ENCODE measurements at places on chromosomes 7 and 10.
A peak's percentile ranks its signal among the peaks of the same experiment; 100 is the strongest.

GRCh38 chr7:129122751-129123509 is 21.6 kb upstream of the TSPAN33 start:
- peak; percentile 32 for DNase-seq

DNA sequence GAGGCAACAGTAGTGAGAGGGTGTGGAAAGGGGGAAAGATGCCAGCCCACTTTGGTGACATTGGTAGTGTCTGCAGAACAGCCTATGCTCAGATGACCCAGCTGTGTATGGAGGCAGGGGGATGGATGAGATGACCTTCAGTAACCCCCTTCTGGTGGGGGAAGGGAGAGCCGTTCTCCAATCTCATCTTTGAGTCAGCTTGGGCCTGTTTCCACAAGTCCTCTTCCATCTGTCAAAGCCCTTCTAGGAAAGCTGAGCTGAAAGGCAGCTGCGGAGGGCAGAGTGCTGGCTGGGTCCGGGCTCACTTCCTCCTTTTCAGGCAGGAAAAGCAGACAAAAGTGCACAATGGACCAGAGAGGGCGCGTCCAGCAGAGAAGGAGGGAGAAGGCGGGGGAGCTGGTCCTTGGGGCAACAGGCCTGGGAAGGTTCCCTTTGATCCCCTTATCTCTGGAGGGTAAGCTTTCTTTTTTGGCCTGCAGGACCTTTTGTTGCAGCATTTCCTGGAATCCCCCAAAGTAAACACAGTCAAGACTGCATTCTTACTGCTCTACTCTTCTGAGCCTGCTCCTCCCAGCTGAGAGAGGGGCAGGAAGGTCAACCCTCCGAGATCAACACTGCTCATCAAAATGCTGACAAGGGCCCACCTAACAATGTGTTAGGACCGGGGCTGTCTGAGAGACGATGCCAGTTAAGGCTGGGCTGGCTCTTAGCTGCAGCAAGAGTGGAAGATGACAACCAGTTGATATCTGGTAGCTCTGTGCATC is 1.2 kb upstream of the LRMDA start:
- DNase-seq = no peak

DNA sequence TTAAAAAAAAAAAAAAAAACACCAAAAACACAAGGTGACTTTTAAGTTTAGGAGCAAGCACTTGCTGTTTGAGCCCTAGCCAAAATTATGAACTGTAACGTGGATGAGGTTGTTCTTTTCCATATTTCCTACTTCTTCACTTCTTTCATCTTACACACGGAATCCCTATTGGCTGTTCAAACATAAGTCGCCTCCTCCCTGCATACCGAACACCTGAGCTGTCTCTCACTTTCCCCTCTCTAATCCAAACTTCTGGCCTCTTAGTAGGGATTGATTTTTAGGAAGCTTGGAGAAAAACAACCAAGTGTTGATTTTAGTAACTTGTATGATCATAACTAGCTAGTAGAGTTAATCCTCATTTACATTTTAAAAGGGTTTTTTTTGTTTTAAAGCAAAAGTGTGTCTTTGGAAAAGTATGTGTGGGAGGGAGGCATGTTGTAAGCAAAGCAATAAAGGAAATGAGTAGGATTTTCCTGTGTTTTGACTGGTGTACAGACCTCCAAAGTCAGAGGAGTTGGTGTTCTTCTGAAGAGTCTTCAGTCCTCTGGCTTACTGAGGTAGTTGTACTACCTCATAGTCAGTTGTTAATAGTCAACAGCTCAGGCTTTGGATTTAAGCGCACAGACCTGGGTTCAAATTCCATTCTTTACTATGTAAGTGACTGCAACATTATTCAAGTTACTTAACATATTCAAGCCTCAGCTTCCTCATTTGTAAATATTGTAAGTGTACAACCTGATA is 39.3 kb downstream of the RABGEF1 start:
- no peak for DNase-seq

- no peak for DNase-seq
These were observed 105.8 kb downstream of the THSD7A start for GRCh38 chr7:11726001-11726793.

DNA sequence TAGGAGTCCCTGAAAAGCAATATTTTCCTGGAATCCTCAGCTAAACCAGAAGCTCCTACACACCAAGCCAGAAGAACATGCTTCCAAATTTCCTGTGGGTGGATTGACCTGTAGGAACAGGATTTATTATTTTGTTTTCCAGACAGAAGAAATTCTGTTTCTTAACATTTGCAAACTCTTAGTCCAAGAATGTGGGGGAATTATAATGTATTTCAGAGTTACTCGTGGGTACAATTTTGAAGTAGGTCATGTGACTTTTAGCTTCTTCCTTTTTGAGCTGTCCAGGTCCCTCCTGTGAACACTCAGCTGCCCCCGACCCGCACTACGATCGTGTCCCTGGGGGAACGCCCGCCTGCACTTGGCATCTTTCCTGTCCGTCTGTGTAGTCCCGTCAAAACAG is 27.7 kb upstream of the VIPR2 start:
- DNase-seq = no peak

- DNase-seq = no peak
These were observed 28.1 kb upstream of the MYL10 start for GRCh38 chr7:101657171-101657570.

GRCh38 chr10:132702601-132703418 is 83.1 kb downstream of the NKX6-2 start:
- DNase-seq = no peak

- DNase-seq = no peak
These were observed 148.4 kb downstream of the TPST1 start for GRCh38 chr7:66353547-66353946.

DNA sequence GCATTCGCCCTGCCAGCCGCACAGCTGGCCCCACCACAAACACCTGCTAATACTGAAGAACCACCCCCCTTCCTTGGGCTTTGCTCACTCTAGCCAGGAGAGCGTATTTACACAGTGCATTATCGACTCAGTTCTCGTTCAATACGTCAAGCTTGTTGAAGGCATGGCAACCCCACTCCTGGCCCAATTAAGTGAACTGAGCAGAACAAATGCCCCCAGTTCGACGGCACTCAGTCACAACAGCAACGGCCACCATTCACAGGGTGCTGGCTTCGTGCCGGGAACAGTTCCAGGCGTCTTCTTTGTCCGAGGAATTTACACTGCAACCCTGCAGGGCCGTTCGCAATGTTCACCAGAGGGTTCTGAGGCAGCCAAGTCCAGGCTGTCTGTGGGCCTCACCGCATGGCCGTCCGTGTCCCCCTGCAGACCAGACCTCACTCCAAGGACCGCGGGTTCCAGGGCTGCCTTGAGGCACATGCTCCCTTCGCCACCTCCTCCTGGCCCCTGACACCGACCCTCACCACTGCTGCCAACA is 175.3 kb downstream of the DIP2C start:
- DNase-seq = no peak

DNA sequence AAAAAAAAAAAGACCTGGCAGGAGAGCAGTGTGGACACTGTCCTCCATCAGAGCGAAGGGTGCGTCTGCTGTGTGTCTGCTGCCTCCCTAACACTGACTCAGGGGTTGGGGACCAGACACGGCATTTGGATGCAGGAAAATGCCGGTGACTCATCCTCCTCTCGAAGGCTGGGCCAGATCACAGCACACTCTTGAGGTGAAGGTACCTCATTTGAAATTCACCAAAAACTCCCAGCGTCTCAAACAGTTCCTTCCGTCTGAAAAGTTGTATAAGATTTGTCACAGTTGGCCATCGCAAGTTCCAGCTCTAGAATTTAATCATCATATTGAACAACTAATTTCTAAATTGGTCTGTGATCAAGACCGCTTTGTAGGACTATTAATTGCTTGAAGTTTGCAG is 118.1 kb upstream of the LYZL2 start:
- DNase-seq = no peak

DNA sequence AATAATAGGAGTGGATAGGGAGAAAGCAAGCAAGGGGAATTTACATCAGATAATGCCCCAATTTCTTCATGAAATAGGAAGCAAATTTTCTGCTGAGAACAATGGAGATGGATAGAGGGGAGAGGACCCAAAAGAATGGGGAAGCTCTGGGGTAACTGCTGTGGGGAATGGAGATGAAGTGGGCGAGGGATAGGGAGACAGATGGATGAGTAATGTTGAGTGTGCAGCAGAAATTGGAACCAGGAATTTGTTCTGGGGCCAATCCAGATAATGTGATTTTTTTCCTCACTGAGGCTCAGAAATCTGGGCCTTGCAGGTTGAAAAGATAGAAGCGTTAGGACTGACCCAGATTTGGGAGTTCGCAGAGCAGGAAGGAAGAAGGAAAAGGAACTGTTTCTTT is 24.5 kb upstream of the MRC1 start:
- DNase-seq = no peak

GRCh38 chr7:86667732-86668131 is 24.0 kb downstream of the GRM3 start:
- no peak for DNase-seq

DNA sequence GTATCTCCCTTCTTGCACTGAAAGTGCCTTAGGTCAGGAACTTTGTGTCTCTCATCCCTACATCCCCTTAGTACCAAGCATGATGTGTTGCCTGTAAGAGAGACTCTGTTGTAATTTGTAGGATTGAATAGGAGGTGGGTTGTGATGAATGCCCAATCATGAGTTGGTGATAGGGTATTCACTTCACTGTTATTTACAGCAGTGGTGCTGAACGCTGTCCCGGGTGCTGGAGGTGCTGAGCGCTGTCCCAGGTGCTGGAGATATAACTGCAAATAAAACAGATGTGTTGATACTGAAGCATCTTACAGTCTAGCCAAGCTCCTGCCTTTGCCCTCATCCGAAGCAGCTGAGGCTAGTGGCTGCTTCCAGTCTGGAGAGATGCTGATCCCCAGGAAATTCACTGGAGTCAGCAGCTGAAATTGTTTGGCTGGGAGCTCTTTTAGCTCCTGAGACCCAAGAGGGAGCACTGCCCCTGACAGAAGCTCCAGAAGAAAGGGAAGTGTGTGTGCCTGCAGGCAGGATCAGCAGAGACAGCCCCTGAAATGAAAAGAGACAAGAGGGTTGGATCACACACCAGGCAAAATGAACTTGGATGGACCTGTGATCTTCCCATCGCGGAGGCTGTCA is 183.4 kb downstream of the SORCS3 start:
- no peak for DNase-seq

DNA sequence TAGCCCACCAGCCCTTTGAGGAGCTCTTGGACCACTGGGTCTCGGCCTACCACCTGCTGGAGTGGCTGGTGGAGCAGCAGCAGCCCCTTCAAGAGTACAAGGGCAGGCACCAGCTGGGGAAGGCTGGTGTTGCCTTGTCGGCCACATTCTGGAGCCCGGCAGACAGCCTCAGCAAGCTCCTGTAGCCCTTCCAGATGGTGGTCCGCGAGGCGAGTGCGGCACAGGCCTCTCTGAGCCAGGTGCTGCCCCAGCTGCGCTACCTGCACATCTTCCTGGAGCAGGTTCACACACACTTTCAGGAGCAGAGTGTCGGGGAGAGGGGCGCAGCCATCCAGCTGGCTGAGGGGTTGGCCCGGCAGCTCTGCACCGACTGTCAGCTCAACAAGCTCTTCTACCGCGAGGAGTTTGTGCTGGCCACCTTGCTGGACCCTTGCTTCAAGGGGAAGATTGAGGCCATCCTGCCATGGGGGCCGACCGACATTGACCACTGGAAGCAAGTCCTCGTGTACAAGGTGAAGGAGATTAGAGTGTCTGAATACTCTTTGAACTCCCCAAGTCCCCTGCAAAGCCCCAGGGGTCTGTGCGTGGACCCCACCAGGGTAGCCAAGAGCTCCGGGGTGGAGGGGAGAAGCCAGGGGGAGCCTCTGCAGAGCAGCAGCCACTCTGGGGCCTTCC is 7.0 kb upstream of the ACTR3C start:
- no peak for DNase-seq

- peak; percentile 46 for DNase-seq
These were observed 44.8 kb downstream of the ZNF800 start for GRCh38 chr7:127347567-127348246.

DNA sequence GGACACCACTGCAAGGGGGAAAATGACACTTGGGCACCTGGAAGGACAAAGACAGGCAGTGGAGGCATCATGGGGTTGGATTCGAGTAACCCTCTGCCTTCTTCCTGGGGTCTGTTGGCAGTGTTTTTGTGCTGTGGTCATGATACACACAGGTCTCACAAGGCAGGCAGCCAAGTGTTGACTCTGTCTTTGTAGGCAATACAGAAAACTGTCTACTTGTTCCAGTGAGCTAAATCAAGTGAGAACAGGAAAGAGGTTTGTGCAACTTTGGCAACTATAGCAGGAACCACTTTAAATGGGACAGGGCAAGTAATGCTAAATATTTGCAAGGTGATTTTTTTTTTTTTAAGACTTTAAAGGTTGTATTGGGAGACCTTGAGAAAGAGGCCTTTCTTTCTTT is 578.6 kb upstream of the GALNT17 start:
- DNase-seq = no peak

GRCh38 chr7:4809091-4809591 is 33.7 kb downstream of the AP5Z1 start:
- no peak for DNase-seq
